NCI-H1092 (cell line): ENCODE measurements at places on chromosomes 7 and 10.

DNA sequence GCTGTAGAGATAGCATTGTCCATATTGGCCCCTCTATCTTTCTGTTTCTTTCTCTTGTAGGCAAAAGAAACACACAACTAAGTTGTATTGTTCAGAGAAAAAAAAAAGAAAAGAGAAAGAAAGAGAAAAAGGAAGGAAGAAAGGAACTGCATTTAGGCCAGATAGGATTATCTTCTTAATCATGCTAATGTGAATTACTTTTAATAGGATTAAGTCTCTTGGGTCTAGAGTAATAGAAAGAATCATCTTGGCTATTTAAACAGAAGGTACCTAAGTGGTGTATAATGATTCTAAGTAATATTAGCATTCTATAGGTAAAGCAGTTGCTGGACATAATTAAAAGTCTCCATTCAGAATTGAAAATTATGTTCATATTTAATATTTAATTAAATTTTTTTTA is 42.2 kb downstream of the GPR85 start:
- DNase-seq, result no peak

- DNase-seq, result no peak
Measured at GRCh38 chr7:70884809-70885208, 247.1 kb upstream of the GALNT17 start.

- no peak for DNase-seq
Measured at GRCh38 chr10:85193796-85194195, 865.4 kb downstream of the CCSER2 start.

GRCh38 chr10:118115701-118116100 is 69.0 kb upstream of the RAB11FIP2 start:
- DNase-seq, result no peak

DNA sequence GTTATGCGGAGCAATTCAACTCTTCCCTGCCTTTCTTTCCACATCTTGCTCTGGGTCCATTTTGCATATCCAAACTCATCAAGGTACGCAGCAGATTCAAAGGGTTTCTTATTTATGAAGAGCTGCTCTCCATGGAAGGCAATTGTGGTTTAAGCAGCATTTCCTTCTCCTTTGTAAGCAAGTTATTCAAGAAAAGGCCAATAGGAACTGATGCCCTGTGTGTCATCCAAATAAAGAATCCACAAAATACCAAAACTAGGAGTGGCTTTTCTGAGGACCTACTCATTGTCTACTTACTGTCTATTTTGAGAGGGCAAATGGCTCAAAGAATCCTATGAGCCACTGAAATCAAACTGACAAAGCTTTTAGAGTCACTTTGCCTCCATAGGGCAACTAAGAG is 253.1 kb downstream of the PTEN start:
- DNase-seq, result no peak

GRCh38 chr7:24914465-24914859 is 65.5 kb downstream of the OSBPL3 start:
- no peak for DNase-seq

DNA sequence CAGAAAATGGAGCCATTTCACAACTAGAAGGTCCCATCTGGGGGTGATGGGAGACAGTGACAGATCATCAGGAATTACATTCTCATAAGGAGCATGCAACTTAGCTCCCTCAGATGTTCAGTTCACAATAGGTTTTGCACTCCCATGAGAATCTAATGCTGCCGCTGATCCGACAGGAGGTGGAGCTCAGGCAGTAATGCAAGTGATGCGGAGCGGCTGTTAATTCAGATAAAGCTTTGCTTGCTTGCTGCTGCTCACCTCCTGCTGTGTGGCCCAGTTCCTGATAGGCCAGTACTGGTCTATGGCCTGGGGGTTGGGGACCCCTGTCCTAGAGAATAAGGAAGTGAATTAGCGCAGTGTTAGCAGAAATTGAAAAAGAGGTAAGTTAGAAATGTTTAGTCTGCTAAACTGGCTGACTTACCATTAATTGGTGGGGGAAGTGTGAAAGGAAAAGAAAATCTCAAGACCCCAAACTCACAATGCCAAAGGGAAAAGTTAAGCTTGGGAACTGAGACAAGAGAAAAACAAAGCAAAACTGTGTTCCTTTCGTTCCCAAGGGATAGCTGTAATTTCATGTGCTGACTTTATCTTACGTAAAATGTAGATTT is 76.4 kb downstream of the LYZL2 start:
- no peak for DNase-seq

DNA sequence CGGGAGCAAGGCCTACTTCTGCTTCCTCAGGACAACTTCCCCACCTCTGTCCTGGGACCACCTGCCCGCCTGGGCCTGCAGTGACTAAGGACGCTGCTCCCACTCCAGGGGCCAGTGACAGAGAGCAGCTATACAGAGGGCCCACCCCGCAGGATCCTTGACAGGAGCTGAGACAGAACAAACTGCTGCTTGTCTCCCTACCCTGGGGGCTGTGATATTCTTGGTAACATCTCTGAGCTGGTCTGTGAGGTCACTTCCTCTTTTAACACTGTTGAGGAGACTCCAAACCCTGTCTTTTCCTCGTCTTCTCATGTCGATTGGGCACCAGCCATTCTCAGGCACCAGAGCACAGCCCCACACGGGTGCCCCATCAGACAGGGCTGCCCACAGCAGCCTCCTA is 6.9 kb upstream of the MRPS24 start:
- DNase-seq, result no peak

GRCh38 chr10:70381471-70382421 is 679 bp downstream of the LRRC20 start:
- peak; percentile 73 for DNase-seq

- DNase-seq, result no peak
Measured at GRCh38 chr10:132788180-132788830, 2.4 kb upstream of the NKX6-2 start.

DNA sequence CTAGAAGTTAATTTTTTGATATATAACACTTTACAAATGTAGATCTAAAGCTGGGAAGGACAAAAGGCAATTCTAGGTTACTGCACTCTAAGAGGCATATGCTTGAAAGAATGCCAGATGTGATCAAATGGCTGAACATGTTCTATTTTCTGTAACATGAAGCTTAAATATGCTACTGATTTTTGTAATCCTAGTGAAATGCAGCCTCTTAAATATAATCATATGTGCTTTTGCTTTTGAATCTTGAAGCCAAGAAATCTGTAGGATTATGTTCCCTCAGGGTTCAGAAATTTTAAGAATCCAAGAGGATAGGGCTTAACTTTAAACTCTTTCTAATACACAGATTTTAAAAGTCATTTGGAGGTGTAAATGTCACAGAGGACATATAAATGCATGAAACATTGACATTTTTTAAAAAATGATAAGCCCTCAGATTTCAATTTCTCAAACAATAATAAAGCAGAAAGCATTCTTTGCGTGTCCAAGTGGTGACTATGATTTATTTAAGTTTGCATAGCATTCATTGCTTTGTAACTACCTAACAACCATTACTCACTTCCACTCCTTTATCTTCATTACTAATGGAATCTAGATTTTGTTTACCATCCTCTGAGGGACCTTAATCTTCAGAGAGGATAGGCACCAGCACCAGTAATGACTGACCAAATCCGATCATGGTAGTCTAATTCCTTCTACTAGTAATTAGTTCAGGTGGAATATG is 170.4 kb downstream of the MAGI2 start:
- no peak for DNase-seq

DNA sequence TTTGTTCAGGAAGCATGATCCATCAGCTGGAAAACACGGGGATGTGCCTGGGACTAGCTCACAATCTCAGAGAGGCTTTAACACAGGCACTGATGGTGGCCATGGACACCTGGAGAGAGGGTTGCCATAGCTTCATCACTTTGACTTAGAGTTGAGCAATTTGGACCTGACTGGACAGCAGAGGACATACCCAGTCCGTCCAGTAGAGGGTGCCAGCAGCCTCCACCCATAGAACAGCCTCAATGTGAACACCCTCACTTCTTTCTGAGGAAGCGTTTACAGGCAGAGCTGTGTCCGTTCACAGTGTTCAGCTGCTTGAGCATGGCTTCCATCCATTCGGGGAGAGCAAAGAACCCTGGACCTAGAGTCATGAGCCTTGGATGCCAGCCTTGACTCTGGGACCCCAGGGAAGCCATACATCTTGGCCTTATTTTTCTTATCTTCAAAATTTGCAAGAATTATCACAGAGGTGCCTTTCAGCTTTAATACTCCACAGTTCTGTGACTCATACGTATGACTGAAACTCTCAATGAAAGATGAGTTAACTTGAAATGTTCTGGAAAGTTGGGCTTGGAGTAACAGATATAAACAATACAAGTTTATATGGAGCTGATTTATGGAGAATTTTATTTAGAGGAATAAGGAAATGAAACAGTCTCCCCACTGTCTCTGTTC is 302.9 kb upstream of the PODXL start:
- DNase-seq, result peak; percentile 55

DNA sequence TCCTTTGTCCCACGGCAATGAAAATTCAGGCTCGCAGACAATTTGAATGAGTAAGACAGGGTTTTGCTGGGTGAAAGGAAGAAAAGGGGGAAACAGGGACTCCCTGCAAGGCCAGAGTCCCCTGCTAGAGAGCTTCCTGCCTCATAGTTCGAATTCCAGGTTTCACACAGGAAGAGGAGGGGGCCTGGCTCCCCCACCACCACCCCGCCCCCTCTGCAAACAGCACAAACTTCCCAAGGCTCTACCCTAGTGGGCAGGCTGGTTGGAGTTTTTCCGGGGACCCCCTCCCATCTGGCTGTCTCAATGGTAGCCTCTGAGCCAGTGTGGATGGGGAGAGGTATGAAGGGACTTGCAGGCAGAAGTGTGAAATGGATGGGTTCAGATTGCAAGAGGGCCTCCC is 57.4 kb upstream of the NEBL start:
- DNase-seq, result no peak

DNA sequence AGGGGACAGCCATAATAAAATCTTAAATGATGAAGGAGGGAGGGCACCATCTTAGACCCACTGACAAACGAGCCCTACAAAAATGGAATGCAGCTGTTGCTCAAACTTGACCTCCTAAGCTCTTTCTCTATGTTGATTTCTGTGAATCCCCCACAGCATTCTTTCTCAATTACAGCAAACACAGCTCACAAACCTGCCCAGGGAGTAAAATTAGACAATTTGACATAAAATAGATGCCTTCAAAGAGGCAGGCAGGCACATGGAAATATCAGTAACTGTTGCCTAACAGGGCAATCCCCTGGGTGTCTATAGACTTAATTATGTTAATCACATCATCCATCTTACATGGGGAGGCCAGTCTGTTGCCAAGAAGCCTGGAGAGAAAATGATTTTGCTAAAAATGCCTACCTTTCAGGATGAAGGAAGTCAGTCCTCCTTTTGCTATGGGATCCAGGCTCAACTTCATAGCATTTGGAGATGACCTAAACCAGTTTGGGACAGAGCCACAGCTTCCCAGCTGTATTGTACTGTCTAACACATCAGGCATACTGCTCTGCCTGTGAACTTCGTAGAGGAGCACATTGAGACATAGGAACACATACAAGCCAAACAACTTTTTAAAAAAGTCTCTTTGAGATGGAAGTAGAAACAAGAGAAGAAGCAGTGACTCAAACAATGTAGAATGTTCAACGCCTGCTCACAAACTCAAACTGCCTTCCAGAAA is 1177.4 kb downstream of the SORCS1 start:
- DNase-seq, result no peak

- DNase-seq, result no peak
Measured at GRCh38 chr7:106966121-106966520, 78.4 kb upstream of the PRKAR2B start.

DNA sequence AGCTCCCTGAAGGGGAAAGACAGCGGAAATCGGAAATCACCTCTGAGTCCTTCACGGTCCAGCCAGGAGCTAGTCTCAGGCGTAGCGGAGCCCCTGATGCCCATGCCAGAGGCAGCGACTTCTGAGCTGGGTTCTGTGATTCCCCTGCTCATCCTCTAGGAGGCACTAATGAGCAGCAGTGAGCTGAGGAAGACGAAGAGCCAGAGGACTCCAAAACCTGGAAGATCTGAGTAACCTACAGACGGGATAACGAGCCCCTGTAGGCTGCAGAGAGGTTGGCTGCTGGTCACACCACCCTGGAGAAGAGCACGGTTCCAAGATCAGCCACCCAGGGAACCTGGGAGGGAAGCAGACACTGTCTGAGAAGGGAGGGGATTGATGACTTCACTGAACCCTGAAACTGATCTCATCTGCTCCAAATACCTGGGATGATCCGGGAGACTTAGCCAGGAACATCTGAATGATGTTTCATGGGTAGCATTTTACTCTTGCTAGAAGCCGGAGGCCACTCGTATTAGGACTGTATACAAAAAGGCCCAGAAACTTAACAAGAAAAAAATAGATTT is 304.1 kb downstream of the PAXIP1 start:
- no peak for DNase-seq

GRCh38 chr7:100373261-100373831 is at the start of gene PILRA:
PILRA (plus strand) TSS chr7:100373487; CDS start chr7:100373657, 170 bp downstream.
- DNase-seq, result no peak

- DNase-seq, result no peak
Measured at GRCh38 chr7:44533301-44534055, 7.7 kb downstream of the NPC1L1 start.

DNA sequence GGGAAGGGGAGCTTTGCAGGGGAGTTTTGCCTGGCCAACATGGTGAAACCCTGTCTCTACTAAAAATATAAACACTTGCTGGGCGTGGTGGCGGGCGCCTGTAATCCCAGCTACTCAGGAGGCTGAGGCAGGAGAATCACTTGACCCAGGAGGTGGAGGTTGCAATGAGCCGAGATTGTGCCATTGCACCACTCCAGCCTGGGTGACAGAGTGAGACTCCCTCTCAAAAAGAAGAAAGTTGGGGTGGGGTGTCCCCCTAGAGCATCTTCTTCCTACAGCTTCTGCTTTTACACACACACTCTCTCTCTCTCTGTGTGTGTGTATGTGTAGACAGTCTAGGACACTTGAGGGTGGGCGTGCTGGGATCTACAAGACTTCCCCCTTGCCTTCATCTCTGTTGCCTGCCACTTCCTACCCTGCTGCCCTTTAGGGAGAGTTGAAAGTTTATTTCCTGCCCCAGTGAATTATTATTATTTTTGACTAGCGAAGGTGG is 21.7 kb downstream of the PLAU start:
- DNase-seq, result no peak

GRCh38 chr10:82668221-82668895 is 793.4 kb downstream of the NRG3 start:
- no peak for DNase-seq

DNA sequence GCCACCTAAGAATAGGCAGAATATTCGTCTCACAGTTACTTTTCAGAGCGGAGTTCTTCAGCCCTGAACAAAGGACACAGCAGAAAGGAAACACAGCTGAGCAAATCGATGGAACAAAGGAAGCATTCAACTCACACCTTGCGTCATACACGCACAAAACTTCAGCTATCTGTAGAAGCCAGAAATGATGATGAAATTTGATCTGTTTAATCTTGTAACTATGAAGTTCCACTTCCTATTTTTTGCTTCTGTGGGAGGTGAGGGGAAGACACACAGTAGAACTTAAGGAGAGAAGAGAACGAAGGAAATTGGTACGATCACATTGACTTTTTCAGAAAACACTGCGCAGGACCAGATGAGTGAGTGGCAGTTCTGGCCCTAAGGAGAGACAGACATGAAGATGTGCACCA is 26.2 kb downstream of the FAM171A1 start:
- no peak for DNase-seq

GRCh38 chr10:17412323-17412722 is 42.1 kb downstream of the ST8SIA6 start:
- no peak for DNase-seq
